ENCODE measurements at places on chromosomes 1 and 21. TPM values are rescaled to one million over a fixed set of nuclear protein-coding genes. Genes with fewer than 3 reads are reported as not detected.

GRCh38 chr1:10833630-10834557 lies 37.4 kb upstream of the CASZ1 start:
- no peak for DNase-seq

- no peak for DNase-seq
Measured at GRCh38 chr1:164563721-164564360, 4.9 kb downstream of the PBX1 start.

GRCh38 chr1:169326956-169327268 lies 40.7 kb downstream of the NME7 start:
- DNase-seq: no peak

- no peak for DNase-seq
Measured at GRCh38 chr1:221916176-221916575, 174.3 kb upstream of the DUSP10 start.

DNA sequence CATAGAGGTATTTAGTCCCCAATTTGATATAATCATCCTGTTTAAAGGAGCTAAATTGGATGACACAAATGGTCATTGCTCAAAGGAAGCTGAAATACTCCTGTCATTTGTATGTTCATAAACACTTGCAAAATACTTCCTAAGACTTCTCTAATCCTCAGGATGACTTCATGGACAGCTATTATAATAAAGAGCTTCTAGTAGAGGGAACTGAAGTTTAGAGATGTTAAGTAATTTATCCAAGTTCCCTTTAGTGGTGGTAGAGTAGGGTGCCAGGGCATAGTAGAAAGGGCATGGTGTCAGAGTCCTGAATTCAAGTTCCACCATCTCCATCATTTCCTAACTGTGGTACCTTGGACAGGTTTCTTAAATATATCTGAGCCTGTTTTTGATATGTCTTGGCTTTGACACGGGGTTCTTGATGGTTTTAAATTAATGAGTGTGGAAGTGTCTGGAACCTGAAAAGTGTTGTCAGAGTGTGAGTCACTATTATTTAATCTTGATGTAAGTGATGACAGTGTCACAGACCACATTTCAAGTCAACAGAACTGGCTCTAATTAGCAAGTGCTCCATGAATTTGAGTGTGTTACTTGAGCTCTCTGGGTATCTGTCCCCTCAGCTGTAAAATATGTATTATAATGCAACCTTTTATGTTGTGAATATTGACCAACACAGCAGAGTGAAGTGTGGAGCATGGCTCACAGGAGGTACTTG lies 12.1 kb upstream of the GBP6 start:
- no peak for DNase-seq

DNA sequence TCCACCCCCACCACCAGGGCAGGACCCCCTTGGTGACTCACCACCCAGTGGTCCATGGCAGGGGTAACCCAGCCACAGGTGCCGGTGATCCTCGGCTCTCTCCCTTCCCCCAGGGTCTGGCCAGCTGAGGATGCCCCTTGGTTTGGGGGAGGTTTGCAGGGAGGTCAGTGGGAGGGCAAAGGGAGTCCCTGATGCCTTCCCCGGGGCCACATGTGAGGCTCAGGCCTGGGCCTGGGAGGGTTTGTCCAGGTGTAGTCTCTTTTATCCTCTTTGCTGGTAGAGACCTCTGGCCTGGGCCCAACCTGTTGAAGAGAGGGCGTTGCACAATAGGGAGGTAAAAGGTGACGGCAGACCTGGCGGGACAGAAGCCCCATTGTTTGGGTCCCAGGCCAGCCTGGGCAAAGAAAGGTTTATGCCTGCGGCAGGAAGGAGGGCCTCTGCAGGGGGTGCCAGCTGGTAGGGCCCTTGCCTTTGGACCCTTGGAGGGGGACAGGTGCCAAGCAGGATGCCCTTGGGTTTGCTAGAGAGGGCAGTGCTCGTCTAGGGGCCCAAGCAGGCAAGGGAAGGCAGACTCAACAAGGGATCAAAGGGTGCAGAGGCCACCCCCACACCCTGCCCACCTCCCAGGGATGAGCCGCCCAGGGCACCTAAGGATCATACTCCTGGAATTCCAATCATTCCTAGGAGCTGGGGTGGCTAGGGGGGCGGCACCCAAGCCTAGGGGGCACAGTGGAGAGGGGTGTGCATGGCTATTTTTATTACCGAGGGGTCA lies 760 bp upstream of the TINAGL1 start:
- DNase-seq: no peak

DNA sequence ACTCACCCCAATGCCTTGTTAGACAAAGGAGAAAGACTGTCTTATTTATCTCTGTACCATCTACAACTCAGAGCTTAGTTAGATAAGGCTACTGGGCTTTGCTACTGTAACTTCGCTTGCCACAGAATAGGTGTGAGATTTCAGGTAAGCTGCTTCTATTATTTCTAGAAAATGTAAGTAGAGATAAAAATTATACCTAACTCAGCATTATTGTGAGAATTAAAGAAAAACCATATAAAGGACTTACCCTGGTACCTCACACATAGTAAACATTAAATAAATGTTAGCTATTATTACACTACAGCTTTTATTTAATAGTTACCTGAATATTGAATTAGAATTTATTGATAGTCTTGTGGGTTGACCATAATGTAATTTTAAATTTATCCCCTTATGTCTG lies 36.5 kb upstream of the EPHX4 start:
- no peak for DNase-seq

GRCh38 chr21:46031484-46031883 lies 49.9 kb downstream of the COL6A1 start:
- no peak for DNase-seq

- DNase-seq: no peak
Measured at GRCh38 chr21:29430030-29430429, 131.3 kb downstream of the BACH1 start.

- DNase-seq: no peak
Measured at GRCh38 chr1:81717230-81717629, 83.5 kb upstream of the ADGRL2 start.

- DNase-seq: no peak
Measured at GRCh38 chr1:216580538-216581057, 142.6 kb downstream of the ESRRG start.

GRCh38 chr21:41648591-41649031 lies 118.2 kb downstream of the RIPK4 start:
- DNase-seq: no peak

- no peak for DNase-seq
Measured at GRCh38 chr1:174965362-174966007, 34.3 kb upstream of the CACYBP start.

GRCh38 chr1:54987919-54988705 lies 7.7 kb downstream of the TMEM61 start:
- no peak for DNase-seq

DNA sequence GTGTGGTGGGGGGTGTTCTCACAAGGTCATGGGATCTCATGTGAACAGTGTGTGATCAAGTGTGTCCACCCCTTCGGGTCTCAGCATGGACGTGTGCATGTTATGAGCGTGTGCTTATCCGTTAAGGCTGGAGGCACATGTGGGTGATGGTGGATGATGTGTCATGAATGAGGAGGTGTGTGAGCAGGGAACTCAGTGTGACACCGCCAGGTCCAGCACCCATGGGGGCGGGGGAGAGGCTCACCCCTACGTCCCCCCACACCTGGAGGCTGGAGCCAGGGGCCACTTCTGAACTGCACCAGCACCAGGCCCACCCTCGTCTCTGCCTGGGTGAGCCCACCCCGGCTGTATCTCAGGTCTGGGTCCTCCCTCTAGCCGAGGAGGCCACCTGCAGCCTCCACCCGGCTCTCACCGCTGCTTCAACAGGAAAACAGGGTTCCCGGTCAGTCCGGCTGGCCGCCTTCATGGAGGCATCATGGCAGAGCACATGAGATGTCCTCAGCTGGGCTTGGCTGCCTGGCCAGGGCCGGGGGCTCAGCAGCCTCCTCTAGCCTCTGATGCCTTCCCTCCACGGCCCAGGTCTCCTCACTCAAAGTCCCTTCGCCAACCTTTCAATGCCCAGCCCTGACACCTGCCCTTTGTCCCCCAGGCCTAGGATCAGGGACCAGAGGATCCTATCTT lies 34.2 kb upstream of the C1QA start:
- DNase-seq: no peak

GRCh38 chr1:59013276-59013927 lies 229.6 kb upstream of the JUN start:
- DNase-seq: peak; percentile 52

GRCh38 chr1:14476170-14476955 lies 122.1 kb upstream of the KAZN start:
- DNase-seq: no peak

DNA sequence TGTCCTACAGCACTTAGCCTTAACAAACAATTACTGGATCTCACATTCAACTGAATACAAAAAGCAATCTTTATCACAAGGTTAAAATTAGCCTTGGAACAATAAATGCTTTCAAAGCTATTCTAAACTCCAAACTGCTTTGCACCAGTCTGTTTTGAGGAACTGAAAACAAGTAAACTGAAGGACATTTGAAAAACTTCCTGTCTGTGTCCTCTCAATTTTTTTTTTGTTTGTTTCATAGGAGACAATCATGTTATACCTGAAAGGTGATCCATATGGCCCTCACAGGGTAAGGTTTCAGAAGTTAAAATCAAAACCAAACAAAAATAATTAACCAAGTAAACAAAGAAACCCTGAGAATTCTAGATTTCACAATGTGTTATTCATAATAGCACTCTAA lies 459.1 kb downstream of the DPYD start:
- DNase-seq: no peak

GRCh38 chr21:25175938-25176337 lies 431.3 kb downstream of the MRPL39 start:
- no peak for DNase-seq

- DNase-seq: no peak
Measured at GRCh38 chr1:145689922-145690321, 17.2 kb downstream of the PDZK1 start.

DNA sequence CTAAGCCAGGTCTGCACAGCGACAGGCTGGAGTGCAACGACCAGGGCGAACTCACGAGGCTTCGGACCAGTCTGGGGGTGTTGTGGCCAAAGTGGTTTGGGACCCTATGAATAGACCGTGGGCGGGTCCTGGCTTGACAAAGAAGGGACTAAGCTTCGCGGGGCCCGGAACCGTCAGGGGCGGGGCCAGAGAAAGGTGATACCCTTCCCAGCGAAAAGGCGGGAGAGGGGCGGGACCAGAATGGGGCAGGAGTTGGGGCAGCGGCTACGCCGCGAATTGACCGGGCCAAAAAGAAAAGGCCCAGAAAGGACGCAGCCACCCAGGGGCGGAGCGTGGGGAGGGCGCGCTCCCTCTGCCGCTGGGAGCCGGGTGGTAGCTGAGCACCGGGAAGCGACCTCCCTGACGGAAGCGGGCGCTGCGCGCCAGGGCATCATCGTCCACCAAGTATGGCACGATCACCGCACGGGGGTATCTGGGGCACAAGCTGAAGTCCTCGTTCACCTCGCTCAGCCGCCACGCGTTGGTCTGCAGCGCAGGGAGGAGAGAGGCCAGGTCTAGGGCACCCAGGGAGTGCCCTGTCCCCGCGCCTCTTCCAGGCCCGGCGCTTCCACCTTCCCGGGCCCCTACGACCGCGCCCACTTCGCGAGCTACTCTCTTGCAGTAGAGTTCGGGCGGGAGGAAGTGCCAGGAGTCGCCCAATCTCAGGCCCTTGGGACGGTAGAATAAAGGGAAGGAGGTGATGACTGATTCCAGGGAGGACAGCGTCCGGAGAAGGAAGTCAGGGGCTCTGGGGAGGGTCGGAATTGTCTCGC lies 6.7 kb upstream of the FAM167B start:
- peak; percentile 87 for DNase-seq

GRCh38 chr1:90534663-90535295 lies 182.3 kb downstream of the BARHL2 start:
- no peak for DNase-seq

DNA sequence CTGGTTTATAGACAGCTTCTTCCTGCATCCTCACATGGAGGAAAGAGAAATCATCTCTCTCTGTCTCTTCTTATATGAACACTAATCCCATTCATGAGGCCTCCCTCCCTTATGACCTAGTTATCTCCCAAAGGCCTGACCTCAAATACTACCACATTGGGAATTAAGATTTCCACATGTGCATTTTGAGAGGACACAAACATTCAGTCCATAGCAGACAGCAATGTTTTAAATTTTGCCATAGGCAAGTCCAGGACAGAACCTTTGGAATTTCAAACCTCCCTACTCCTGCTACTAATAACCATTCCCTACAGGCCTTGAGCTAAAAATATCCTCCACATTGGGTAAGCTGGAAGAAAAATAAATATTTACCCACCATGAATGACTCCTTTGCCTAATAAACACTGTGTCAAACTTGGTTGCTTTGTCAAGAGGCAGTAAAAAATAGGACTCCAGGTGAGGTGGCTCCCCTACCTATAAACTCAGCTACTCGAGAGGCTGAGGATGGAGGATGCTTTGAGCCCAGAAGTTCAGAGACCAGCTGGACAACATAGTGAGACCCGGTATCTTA lies 113.7 kb downstream of the ZNF281 start:
- DNase-seq: no peak

GRCh38 chr21:35394634-35395369 lies 345.7 kb upstream of the RUNX1 start:
- no peak for DNase-seq

The RGS8 gene
- total RNA-seq: 0.22 TPM

The CLCNKB gene
- total RNA-seq: not detected

The C1orf87 gene
- total RNA-seq: 0.84 TPM

The KDF1 gene
- 11.0 TPM for total RNA-seq

The LINGO4 gene
- total RNA-seq: not detected

The ISG15 gene
- 10.1 TPM for total RNA-seq

The ARHGEF16 gene
- total RNA-seq: 1.00 TPM

The C1orf94 gene
- not detected for total RNA-seq

The RNU1-4 gene
- total RNA-seq: under 0.01 TPM

The OR2T29 gene
- total RNA-seq: not detected

The PODN gene
- 143 TPM for total RNA-seq

The ZBTB8A gene
- total RNA-seq: 12.1 TPM

The FAM89A gene
- 10.8 TPM for total RNA-seq

All from ovary (tissue), 10 donors.